ENCODE measurements at places on chromosomes 3 and 15. TPM values are rescaled to one million over a fixed set of nuclear protein-coding genes. Genes with fewer than 3 reads are reported as not detected.

GOLGA8Q gene
- 5.9 TPM for total RNA-seq

SLCO3A1 gene
- 7.6 TPM for total RNA-seq

SLC9C1 gene
- total RNA-seq, result 1.5 TPM

ASB14 gene
- total RNA-seq, result 0.33 TPM

P2RY13 gene
- total RNA-seq, result 0.55 TPM

KLHL40 gene
- 7.7 TPM for total RNA-seq

TMOD2 gene
- 54.2 TPM for total RNA-seq

CPNE4 gene
- total RNA-seq, result 18.1 TPM

MESD gene
- total RNA-seq, result 31.2 TPM

FSD2 gene
- 2.9 TPM for total RNA-seq

HRG gene
- total RNA-seq, result not detected

PRKCD gene
- total RNA-seq, result 5.9 TPM

LYZL4 gene
- not detected for total RNA-seq

ECT2 gene
- total RNA-seq, result 27.1 TPM

TRIM42 gene
- total RNA-seq, result not detected

IMPG2 gene
- 221 TPM for total RNA-seq

BSN gene
- total RNA-seq, result 14.3 TPM

TTC21A gene
- 9.6 TPM for total RNA-seq

GOLGA6L7 gene
- not detected for total RNA-seq

ATG3 gene
- total RNA-seq, result 51.2 TPM

CATSPER2 gene
- 5.7 TPM for total RNA-seq

P2RY12 gene
- total RNA-seq, result 3.0 TPM

EDC3 gene
- 27.1 TPM for total RNA-seq

MUC20 gene
- total RNA-seq, result 15.7 TPM

PLOD2 gene
- total RNA-seq, result 77.2 TPM

LTF gene
- 52.9 TPM for total RNA-seq

GUCA1C gene
- total RNA-seq, result 14.0 TPM
